ENCODE measurements at places on chromosomes 3 and 15. TPM values are rescaled to one million over a fixed set of nuclear protein-coding genes. Genes with fewer than 3 reads are reported as not detected.

GRCh38 chr3:45832699-45833098 lies 9.2 kb downstream of the LZTFL1 start:
- H3K27me3 ChIP-seq, result no peaks in the 10 kb centered on the region
- no peak for DNase-seq
- no peak overlapping the region for H3K27ac ChIP-seq
- H3K36me3 ChIP-seq, result peaks cover 2% of the 10 kb centered on the region
- no peaks in the 10 kb centered on the region for H3K4me1 ChIP-seq

GRCh38 chr3:32375596-32375930 lies 16.1 kb upstream of the CMTM7 start:
- DNase-seq, result no peak
- no peaks in the 10 kb centered on the region for H3K27me3 ChIP-seq
- no peaks in the 10 kb centered on the region for H3K4me1 ChIP-seq
- no peaks in the 10 kb centered on the region for H3K36me3 ChIP-seq
- no peak overlapping the region for H3K4me3 ChIP-seq

DNA sequence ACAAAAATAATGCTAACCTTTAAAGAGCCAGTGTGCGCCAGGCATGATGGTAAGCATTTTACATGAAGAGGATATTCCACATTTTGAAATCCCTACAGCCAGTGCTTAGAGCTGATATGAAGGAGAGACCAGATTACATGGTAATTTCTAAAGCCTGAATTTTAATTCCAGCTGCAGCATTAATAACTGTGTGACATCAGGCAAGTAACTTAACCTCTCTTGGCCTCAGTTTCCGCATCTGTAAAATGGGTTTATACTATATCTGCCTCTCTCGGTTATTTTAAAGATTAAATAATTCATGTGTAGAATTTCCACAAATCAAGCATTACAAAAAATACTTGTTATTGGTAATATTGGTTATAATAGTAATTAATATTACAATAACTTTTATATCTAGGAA lies 165.4 kb downstream of the UACA start:
- no peaks in the 10 kb centered on the region for H3K27me3 ChIP-seq
- H3K4me1 ChIP-seq, result no peaks in the 10 kb centered on the region
- no peaks in the 10 kb centered on the region for H3K36me3 ChIP-seq
- no peak overlapping the region for H3K4me3 ChIP-seq
- H3K27ac ChIP-seq, result no peak overlapping the region

- H3K27ac ChIP-seq, result no peak overlapping the region
- no peak overlapping the region for H3K4me3 ChIP-seq
- no peaks in the 10 kb centered on the region for H3K36me3 ChIP-seq
- H3K4me1 ChIP-seq, result no peaks in the 10 kb centered on the region
Observed at GRCh38 chr3:105013657-105014056, 353.1 kb upstream of the ALCAM start.

The ATP13A5 gene
- not detected for total RNA-seq

- peaks cover 16% of the 10 kb centered on the region for H3K27me3 ChIP-seq
- H3K4me3 ChIP-seq, result no peak overlapping the region
- no peak for DNase-seq
- no peak overlapping the region for H3K27ac ChIP-seq
- H3K36me3 ChIP-seq, result no peaks in the 10 kb centered on the region
- H3K4me1 ChIP-seq, result no peaks in the 10 kb centered on the region
Observed at GRCh38 chr15:41510728-41511127, 2.9 kb downstream of the LTK start.

- H3K4me3 ChIP-seq, result peak overlapping the region; percentile 53
- DNase-seq, result peak; percentile 49
- H3K27ac ChIP-seq, result no peak overlapping the region
- no peaks in the 10 kb centered on the region for H3K27me3 ChIP-seq
- peaks cover 3% of the 10 kb centered on the region for H3K4me1 ChIP-seq
Observed at GRCh38 chr3:143119974-143120715, 574 bp downstream of the CHST2 start.

DNA sequence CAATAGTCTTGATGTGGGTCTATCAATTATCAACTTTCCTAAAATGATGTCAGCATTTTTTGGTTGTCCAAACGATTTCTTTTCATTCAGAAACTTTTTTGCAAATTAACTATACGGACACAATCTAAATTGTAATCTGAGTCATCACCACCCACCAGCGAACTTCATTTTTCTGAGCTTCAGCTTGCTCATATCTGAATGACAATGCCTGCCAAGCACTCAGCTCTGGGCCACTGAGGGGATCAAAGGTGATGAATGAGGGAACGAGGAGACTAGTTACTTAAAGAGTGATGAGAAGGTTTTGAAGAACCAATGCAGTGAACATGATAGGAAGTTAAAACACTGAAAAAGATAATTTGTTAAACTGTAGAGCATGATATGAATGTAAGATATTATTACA lies 14.9 kb upstream of the TBC1D23 start:
- H3K4me1 ChIP-seq, result no peaks in the 10 kb centered on the region
- no peaks in the 10 kb centered on the region for H3K36me3 ChIP-seq
- no peaks in the 10 kb centered on the region for H3K27me3 ChIP-seq
- no peak for DNase-seq

DNA sequence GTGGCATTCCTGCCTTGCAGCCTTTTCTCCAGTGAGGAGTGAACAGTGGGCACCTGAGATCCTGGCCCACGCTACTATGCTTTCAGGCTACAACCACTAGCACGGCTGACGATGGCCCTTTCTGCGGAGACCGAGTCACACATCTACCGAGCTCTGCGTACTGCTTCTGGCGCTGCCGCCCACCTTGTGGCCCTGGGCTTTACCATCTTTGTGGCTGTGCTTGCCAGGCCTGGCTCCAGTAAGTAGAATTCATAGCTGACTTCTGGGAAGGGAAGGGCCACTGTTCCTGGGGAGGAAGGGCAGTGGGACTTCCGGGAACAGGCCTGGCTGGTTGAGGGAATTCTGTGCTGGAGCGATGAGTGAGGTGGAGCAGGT lies 648 bp downstream of the CYB561D2 start:
- H3K27ac ChIP-seq, result no peak overlapping the region
- H3K36me3 ChIP-seq, result peaks cover 31% of the 10 kb centered on the region
- no peak for DNase-seq
- H3K4me1 ChIP-seq, result no peaks in the 10 kb centered on the region

DNA sequence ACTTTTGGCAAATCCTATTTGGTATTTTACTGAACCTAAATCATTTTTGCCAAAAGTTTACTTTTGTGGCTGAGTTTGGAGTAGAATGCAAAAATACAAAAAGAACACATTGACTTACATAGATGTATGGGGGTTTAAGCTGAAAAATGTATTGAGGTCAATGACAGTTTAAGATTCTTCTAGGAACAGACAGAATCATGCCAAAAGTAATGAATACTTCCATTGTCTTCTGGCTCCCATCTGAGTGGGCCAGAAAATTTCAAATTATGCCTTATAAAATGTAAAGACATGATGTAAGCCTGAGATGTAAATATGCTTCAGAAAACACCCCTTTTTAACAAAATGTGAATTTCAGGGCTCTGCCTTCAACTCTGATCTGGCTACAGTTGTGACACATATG lies 375.1 kb upstream of the DPH6 start:
- no peak overlapping the region for H3K27ac ChIP-seq
- no peak overlapping the region for H3K4me3 ChIP-seq
- no peak for DNase-seq
- no peaks in the 10 kb centered on the region for H3K36me3 ChIP-seq
- H3K4me1 ChIP-seq, result no peaks in the 10 kb centered on the region
- no peaks in the 10 kb centered on the region for H3K27me3 ChIP-seq

The ITPKA gene
- 0.66 TPM for total RNA-seq

- no peak for DNase-seq
- H3K27me3 ChIP-seq, result no peaks in the 10 kb centered on the region
Observed at GRCh38 chr3:71191031-71191482, 392.5 kb downstream of the FOXP1 start.

DNA sequence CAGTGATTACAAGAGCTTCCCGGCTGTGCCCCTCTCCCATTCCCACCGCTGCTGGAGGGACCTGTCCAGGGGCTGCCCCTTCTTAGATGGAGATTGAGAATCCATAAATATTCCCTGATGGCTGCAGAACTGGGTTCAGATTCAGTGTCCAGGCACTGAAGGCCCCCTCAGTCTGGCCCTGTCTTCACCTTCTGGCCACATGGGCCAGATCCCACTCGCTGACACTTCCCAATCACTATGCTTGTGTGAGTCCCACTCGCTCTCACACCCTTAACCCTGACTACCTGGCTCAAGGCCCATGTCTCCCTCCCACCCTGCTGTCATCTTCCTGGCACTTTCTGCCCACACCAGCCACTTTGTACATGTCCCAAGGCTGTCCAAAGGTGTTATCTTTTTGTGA lies 15.5 kb upstream of the MRPS22 start:
- no peaks in the 10 kb centered on the region for H3K27me3 ChIP-seq
- no peak overlapping the region for H3K27ac ChIP-seq
- H3K36me3 ChIP-seq, result no peaks in the 10 kb centered on the region
- H3K4me3 ChIP-seq, result no peak overlapping the region

DNA sequence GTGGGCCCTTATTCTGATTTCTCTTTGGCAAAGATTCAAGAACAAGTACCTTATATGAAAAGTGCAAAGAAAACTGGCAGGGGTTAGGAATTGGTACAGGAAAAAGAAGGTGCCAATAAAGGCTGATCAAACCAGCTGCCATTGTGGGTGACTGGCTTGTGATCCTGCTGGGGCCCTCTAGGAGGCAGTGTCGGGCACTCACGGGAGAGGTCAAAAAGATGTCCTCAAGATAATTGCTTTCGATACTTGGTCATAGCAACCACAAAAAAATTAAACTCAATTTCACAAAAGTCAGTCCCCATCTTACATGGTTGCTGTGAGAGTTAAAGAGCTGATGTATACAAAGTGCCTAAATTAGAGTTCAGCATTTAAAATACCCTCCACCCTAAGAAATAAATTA lies 31.0 kb upstream of the CAV3 start:
- H3K4me1 ChIP-seq, result no peaks in the 10 kb centered on the region
- no peak overlapping the region for H3K4me3 ChIP-seq
- DNase-seq, result no peak
- H3K36me3 ChIP-seq, result no peaks in the 10 kb centered on the region
- H3K27ac ChIP-seq, result no peak overlapping the region

DNA sequence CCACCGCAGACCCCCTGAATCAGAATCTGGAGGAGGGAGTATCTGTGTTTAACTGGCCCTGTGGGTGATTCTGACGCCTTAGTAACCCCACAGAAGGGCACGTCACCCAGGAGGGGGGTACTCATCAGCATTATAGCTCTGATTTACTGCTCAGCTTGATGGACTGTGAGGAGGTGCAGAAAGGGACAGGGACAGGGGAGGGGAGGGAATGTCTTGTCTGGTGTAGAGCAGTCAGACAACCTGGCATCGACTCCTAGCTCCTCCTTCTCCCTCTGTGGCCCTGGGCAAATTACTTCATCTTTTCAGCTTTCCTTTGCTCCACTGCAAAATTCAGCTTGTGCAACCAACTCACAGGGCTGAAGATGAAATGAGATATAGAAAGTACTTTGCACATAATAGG lies 42.3 kb upstream of the GLCE start:
- no peaks in the 10 kb centered on the region for H3K27me3 ChIP-seq
- no peaks in the 10 kb centered on the region for H3K36me3 ChIP-seq
- no peak for DNase-seq
- H3K4me1 ChIP-seq, result no peaks in the 10 kb centered on the region
- no peak overlapping the region for H3K27ac ChIP-seq

DNA sequence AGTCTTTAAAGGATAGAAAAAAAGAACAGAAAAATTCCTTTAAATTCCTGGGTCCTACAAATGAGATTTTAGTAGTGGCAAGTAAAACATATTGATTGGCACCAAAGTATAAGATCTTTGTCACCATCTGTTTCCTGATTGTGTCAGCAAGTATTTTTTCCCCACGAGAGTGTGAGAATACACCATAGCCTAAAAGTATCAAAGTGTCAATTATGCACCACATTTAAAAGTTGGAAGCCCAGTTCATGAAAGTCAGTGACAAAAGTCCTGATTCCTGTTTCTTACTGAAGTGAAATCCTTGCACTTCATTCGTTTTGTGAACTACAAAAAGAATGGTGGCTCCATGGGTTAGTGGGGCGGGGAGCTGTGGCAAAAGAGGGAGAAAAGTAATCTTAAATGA lies 83.8 kb upstream of the DPH6 start:
- no peaks in the 10 kb centered on the region for H3K27me3 ChIP-seq
- no peak overlapping the region for H3K4me3 ChIP-seq
- no peak for DNase-seq
- H3K27ac ChIP-seq, result no peak overlapping the region

DNA sequence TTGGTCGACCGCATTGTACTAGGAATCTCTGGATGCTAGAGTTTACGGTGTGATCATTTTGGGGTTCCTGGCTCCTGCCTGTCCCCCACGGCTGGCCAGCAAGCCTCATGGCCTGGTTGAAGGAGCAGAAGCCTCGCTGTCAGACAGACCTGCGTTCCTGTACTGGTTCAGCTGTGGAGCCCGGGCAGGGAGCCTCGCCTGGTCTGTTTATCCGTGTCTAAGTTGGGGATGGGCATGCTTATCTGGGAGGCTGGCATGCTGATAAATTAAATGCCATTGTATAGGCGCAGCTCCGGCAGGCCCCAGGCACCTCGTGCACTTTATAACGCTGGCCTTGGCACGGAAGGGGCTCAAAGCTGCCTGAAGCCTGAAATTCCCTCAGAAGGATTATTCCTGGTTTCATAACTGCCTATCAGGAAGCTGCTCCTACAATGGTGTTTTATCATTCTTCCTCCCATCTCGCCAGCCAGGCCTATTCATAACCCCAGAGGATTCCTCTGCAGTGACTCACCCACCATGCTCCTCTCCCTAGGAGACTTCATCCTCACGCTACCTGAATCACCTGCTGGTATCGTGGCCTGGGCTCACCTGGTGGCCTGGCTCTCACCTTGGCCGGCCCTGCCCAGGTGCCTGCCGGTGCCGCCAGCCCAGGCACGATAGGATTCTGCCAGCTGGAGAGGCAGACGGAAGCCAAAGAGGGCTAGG lies 110.9 kb downstream of the ASB7 start:
- H3K36me3 ChIP-seq, result no peaks in the 10 kb centered on the region
- no peaks in the 10 kb centered on the region for H3K27me3 ChIP-seq
- H3K4me1 ChIP-seq, result peaks cover 9% of the 10 kb centered on the region
- H3K27ac ChIP-seq, result no peak overlapping the region
- no peak overlapping the region for H3K4me3 ChIP-seq

DNA sequence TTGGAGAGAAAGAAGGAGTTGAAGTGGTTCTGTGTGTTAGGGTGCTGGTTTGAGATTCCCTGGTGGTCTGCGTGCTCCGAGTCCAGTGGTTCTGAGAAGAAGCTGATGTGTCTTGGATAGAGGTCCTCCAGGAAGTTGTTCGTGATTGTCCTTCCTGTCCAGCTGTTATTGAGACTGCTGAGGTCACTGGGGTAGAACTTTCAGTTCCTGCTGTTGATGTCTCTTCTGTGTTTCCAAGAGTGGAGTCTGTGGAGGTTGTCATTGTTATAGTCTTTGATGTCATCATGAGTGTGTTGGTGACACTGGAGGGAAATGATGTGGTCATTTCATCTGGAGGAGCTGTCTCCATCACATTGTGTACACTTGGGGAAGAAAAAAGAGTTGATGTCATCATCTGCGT lies 20.8 kb downstream of the MUC4 start:
- no peak overlapping the region for H3K4me3 ChIP-seq
- H3K4me1 ChIP-seq, result no peaks in the 10 kb centered on the region
- H3K36me3 ChIP-seq, result no peaks in the 10 kb centered on the region
- no peaks in the 10 kb centered on the region for H3K27me3 ChIP-seq
- H3K27ac ChIP-seq, result no peak overlapping the region

Measured in kidney (tissue), 22 donors.